ENCODE measurements at places on chromosomes 11 and 22.
A peak's percentile ranks its signal among the peaks of the same experiment; 100 is the strongest.

DNA sequence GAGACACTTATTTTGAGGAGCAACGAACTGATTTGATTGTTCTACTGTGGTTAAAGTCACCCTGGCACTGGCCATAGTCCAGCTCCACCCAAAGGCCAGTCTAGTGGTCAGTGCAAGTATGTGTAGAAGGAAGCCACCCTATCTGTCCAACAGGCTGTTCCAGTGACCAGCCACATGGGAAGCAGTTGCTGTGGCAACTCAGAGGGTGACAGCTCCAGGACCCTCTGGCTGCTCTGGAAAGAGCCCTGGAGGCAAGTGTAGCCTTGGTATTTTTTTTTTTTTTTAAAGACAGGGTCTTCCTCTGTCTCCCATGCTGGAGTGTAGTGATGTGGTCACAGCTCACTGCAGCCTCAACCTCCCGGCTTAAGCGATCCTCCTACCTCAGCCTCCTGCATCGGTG lies 27.8 kb downstream of the LMO1 start:
- DNase-seq, result no peak

DNA sequence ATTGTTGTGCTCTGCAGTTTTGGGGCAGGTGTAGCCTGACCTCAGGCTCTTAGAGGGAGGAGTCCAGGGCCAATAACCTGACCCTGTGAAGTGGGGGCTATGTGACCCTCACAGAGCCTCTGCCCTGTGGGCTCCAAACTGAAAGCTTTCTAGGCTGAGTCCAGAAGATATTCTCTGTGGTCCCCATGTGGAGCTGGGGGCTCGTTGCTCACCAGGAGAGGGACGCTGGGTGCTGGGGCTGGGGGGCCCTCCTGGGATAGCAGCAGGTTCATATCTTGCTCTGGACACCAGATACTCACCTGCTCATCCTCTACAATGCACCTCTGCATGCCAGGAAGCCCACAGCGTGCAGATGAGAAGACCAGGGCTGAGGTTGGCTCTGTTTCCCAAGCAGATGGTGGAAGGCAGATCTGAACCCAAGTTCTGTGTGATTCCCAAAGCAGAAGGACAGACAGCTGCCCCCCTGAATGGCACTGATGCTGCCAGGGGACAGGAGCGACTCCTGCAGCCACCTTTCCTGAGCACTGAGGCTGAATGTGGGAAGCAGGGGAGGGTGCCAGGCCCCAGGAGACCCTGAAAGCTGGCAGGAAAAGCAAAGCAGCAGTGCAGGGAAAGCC lies 1022.0 kb downstream of the TBC1D22A start:
- DNase-seq, result no peak

- no peak for DNase-seq
Measured at GRCh38 chr11:85769771-85770170, 41.2 kb downstream of the SYTL2 start.

DNA sequence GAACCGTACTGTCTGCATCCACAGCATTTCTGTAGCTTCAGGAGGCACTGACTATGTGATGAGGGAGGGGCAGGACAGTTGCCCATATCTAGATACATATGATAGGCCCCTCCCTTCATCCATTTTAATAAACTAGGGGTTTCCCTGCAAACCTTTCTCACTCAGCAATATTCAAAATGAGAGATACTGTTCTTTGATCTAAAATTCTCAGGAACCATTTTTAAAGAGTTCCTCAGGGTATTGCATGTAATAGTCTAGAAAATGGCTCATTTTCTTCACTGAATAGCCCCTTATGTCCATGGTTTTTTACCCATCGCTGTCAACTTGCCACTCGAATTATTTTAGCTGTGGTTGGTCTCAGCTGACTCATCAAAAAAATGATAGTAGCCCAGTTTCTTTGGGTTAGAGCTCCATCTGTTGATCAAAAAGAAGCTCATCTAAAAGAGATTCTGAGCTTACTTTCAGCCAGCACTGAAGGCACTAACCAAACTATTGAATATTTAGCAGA lies 37.0 kb upstream of the DNAJB7 start:
- DNase-seq, result no peak

GRCh38 chr22:27597703-27598444 lies 203.7 kb downstream of the MN1 start:
- DNase-seq, result no peak

- no peak for DNase-seq
Measured at GRCh38 chr11:74169738-74170458, 904 bp downstream of the C2CD3 start.

GRCh38 chr22:23223569-23224317 lies 43.4 kb downstream of the BCR start:
- no peak for DNase-seq

DNA sequence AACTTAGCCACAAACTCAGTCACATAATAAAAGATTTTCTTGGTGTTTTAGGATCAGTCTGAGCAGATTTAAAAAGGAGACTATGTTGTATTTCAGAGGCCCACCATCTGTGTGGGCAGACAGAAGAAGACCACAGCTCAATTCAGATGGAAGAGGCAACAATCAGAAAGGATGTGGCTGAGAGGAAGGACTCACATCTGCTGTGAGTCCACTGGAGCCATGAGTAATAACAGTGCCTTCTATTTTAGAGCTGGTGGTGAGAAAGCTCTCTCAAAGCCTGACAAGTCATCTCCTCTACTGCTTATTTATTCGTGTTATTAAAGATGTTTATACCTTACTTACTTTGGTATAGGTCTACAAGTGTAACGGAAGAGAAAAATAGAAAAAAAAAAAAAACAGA lies 357.2 kb downstream of the OPCML start:
- DNase-seq, result no peak

GRCh38 chr11:47222696-47223095 lies 7.9 kb downstream of the DDB2 start:
- DNase-seq, result no peak

- no peak for DNase-seq
Measured at GRCh38 chr11:112886434-112887370, 74.5 kb upstream of the NCAM1 start.

DNA sequence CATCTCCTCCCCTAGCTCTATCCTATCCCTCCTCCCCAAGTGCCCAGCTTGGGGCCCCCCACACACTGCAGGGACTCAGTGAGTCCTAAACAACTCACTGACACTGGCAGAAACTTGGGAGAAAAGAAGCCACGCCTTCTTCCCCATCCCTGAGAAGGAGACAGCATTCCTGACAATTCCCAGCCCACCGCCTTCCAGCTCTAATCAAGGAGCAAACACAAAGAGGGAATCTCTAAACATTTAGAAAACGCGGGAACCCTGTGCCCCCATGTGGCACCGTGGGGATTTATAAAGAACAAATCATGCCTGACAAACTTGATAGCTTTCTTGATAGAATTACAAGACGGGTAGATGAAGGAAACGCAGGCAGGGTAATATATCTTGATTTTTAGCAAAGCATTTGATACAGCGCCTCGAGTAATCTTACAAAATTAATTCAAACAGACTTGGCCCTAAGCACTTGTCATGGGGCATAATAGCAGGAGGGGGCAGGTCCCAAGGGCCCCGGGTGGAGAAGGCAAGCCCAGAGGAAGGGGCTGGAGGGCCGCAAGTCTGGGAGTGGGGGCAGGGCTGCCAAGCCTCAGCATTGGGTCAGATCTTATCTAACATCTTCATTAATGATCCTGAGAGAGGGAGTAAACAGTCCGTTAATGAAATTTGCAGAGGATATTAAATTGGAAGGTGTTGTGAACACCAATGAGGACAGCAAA lies 4.5 kb downstream of the CHST1 start:
- no peak for DNase-seq

DNA sequence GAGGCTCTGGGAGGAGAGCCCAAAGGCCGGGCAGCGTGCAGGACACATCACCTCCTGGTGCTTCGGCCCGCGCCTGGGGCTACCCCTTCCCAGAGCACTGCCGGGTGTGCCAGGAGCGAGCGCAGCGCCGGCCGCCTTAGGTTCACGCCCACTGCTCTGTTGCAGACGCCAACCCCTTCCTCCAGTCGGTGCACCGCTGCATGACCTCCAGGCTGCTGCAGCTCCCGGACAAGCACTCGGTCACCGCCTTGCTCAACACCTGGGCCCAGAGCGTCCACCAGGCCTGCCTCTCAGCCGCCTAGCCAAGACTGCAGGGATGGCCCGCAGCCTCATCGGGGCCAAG lies 79.0 kb downstream of the MED15 start:
- peak; percentile 11 for DNase-seq

GRCh38 chr11:102589047-102589459 lies 36.1 kb downstream of the MMP20 start:
- no peak for DNase-seq

DNA sequence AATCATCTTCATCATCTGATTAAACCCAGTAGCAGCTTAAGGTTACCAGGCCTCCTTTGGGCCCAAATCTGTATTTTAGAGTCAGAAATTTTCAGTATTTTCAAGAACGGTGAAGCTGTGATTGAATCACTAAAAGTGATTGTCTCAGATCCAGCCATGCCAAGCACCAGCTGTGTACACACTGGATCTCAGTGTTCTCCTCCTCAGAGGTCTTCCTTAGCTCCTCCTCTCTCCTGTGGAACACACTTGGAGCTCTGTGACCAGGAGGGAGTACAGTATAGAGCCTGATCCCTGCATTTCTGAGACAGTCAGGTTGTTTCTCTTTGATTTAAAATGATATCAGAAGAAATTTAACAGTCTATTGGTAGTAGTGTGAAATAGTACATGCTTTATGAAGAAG lies 401.1 kb downstream of the NTM start:
- no peak for DNase-seq

GRCh38 chr11:67416416-67417335 lies 1.2 kb downstream of the CARNS1 start:
- DNase-seq, result peak; percentile 77

DNA sequence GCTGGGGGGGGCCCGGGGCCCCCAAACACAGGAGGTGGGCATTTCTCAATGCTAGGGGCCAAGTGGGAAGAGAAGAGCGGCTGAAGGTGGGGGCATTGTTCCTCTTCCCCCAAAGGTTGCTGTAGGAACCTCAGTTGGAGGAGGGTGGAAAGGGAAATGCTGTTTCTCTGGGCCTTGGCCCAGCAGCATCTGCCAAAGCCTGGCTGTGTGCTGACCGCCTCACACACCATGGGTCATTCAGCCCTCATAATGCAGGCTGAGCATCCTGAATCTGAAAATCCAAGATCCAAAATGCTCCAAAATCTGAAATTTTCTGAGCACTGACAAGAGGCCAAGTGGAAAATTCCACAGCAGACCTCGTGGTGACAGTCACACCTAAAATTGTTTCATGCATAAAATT lies 49.0 kb upstream of the BID start:
- DNase-seq, result no peak

- DNase-seq, result no peak
Measured at GRCh38 chr11:101552888-101553287, 30.9 kb downstream of the TRPC6 start.

GRCh38 chr22:40480996-40481395 lies 110.6 kb downstream of the SGSM3 start:
- DNase-seq, result no peak

GRCh38 chr11:1573077-1573902 lies 1.2 kb upstream of the DUSP8 start:
- DNase-seq, result no peak

DNA sequence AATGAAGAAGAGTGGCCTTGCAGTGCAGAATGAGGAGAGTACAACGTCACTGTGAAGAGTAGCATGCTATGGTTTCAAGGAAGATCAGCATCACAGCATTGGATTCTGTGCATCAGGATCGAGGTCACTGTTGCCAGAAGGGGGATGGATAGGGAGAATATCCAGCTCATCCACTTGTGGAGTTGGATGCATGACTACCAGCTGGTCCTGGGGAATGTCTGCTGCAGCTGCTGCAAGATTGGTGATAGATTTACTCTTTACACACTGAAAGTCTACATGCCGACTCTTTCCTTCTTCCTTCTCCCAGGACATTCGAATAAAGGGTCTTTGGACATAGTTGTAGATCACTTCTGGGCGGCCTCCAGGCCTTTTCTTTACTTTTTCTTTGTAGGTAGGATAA lies 74.3 kb downstream of the BTBD10 start:
- no peak for DNase-seq

- DNase-seq, result no peak
Measured at GRCh38 chr11:61473370-61474012, 35.1 kb upstream of the LRRC10B start.

- no peak for DNase-seq
Measured at GRCh38 chr11:32309530-32310213, 125.7 kb downstream of the WT1 start.

GRCh38 chr11:107043242-107044006 lies 25.1 kb upstream of the GUCY1A2 start:
- no peak for DNase-seq
